Stimulated activated CD4-positive, alpha-beta T cell treated with anti-CD3 and anti-CD28 coated beads, Interleukin-12 subunit alpha, Interleukin-12 subunit beta, amount 100 ng/mL, for 4 hours (primary cell): ENCODE measurements at places on chromosomes 2 and 18.

DNA sequence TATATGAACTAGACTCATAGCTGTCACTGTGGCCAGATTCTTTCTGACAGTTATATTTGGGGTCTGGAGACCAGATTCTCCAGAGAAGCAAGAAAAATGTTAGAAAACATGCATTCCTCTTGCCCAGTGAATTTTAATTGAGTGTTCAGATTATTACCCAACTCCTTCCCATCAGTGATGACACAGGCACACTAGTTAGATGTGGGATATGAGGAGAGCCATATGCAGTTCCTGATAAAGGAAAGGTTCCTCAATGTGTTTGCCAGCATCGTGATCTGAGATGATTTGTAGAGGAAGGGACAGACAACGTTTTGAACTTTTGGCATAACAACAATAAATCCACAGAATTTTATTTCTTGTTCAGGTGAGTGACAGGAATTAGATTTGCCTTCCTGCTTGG is 308.6 kb downstream of the PIEZO2 start:
- no peak for DNase-seq

DNA sequence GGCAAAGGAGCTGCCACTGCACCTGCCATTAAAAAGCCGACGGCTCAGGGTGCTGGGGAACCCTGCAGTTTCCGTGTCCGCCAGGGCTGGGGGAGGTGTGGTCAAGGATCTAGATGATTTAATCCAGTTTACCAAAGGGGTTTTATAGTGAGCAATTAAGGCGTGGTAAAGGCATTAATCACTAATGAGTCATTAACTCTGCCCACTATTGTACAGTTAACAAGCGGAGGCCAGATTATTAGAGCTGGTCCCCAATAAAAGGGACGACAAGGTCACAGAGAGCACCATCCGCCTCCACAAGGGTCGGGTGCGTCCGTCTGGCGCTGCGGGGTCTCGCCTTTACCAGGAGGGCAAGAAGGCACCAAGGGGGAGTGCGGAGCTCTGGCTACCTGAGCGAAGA is 9.6 kb downstream of the RAX start:
- no peak for DNase-seq

DNA sequence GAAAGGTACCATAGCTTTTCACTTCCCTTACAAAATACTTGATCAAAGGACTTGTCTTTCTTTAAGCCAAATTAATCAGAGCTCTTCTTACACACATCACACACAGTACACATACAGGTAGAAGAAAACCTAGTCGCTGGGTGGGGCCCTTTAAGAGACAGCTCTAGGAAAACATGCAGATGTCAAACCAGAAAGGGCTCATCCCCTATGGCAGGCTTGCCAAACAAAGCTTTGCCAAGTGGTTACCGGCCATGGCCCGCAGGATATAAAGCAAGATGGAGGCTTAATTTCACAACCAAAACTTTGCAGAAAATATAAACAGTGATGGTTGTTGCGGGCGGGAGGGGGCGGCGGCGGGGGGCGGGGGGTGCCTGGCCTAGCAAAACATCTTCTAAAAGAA is 2156.0 kb upstream of the PIK3C3 start:
- DNase-seq, result no peak

DNA sequence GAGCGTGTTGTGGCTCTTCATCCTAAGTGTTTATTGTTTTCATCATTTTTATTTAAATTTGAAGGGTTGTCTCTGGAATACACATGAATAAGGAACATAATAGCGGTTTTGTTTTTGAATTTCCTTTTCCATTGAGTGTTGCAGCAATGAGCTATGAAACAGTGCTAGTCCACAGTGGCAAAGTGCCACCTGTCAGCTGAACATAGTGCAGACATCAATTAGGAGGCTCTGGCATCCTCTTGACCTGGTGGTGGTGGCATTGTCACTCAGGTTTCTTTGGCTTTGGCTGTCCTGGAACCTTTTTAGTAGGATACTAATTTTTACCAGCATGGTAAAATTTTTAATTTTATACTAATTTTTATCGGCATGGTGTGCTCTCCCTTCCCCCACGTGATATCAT is 63.2 kb downstream of the UGGT1 start:
- no peak for DNase-seq

GRCh38 chr2:235963853-235964577 is 204.2 kb downstream of the GBX2 start:
- DNase-seq, result no peak

GRCh38 chr18:73777356-73778031 is 370.1 kb downstream of the FBXO15 start:
- no peak for DNase-seq

DNA sequence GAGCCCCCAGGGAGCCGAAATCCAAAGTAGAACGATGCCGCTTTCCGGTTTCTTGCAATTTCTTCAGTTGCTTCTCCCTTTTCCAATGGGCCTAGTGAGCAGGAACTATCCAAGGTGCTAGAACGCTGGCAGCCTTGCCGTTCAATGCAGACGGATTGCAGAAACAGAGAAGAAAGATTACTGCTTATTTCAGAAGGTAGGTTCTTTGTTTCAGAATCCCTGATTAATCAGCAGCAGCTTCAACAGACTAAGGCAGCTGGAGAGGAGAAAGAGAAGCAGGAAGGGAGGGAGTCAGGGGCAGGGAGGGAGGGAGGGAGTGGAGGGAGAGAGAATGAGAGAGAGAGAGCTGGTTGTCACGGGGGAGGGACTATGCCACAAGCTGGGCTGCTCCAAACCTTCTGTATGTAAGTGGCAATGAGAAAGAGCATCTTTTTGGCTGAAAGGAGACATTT is 576 bp downstream of the NYAP2 start:
- no peak for DNase-seq

GRCh38 chr2:67037655-67038054 is 359.5 kb upstream of the ETAA1 start:
- DNase-seq, result no peak

- DNase-seq, result no peak
These were observed 216.5 kb downstream of the KLHL29 start for GRCh38 chr2:23601301-23601965.

GRCh38 chr2:128714851-128715312 is 396.2 kb upstream of the HS6ST1 start:
- no peak for DNase-seq

- DNase-seq, result no peak
These were observed at the start of gene PROM2 for GRCh38 chr2:95274291-95275150. PROM2 (plus strand) TSS chr2:95274449; CDS start chr2:95274586, 137 bp downstream.

- DNase-seq, result no peak
These were observed 42.5 kb upstream of the TMEM18 start for GRCh38 chr2:719734-720133.

GRCh38 chr18:41992066-41992465 is 37.0 kb downstream of the PIK3C3 start:
- no peak for DNase-seq

- no peak for DNase-seq
These were observed 36.5 kb downstream of the BCL2L11 start for GRCh38 chr2:111157071-111157661.

DNA sequence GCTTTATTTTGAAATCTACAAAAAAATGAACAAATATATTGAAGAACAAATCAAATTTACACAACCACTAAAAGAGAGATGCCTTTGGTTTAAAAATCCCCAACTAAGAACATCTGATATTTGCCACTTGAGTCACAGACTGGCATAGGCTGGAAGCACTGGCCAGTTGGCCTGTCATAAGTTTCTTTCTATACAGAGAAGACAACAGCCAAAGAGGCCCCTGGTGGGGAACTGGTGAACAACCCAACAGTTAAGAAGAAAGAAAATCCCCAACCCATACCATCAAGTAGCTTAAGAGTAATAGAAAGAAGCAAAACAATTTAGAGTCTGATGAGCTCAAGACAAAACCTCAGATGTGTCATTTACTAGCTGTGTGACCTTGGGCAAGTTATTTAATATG is 45.5 kb downstream of the OSR1 start:
- no peak for DNase-seq

DNA sequence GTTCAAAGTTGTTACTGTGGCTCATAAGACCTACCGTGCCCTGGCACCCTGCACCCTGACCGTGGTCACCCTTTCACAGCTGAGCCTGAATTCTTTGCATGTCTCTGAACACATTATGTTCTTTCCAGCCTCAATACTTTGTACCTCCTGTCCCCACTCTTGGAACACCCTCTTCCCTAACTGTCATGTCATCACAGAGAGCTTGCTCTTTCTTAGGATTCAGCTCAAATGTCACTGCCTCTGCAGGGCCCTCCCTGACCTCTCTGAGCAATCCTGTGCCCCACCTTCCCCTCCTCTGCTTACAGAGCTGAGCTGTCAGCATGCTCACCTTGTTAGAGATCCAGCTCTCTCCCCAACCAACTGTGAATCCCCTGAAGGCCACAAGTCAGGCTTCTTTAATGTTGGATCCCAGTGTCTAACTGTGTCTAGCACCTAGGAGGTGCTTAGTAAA is 15.0 kb downstream of the PRKAG3 start:
- no peak for DNase-seq

GRCh38 chr2:179239195-179239594 is 25.4 kb downstream of the SESTD1 start:
- DNase-seq, result no peak

- no peak for DNase-seq
These were observed 226.8 kb downstream of the MC4R start for GRCh38 chr18:60145776-60146175.

DNA sequence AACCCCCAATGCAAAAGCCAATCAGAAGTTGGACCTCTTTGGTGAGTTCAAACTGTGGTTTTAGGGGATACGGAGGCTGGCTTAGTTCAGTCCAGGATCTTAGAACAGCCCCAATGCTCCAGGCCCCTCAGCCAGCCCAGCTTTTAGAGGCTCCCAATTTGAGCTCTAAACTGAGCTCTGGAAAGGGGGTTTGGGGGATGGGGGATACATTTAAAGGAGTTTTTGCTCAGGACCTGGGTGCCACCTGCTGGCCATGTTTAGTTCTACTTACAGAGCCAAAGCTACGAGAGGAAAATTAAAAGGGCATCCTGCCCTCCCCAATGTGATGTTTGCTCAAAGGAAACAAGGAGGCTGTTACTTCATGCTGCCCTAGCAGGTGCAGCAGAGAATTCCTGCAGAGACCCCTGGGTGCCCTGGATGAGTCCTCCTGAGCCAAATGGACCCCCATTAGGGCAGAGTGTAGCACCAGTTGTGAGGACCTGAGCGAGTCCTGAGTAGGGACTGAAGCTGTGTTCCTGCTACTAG is 15.9 kb upstream of the TMEM214 start:
- peak; percentile 42 for DNase-seq

- no peak for DNase-seq
These were observed 59.0 kb downstream of the RASGRP3 start for GRCh38 chr2:33535421-33535820.

DNA sequence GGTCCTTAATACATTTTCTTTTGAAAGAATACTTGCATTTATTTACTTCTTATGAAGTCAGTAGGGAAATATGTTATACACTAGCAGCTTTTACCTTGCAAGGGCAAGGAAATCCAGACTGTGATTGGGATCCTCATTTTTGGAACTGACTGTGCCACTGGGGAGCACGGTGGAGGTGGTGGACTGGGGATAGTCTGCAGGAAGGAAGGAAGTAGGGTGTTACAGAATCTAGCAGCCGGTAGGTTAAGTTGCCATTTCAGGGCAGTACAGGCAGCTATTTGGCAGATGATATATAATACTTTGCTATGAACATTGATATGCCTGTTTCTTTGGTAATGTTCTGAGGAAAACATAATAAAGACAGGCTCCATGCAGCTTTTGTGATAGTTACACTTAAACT is 238.3 kb downstream of the PHLPP1 start:
- no peak for DNase-seq

- no peak for DNase-seq
These were observed 882.7 kb upstream of the CHAC2 start for GRCh38 chr2:52884761-52885352.

GRCh38 chr2:27262379-27263286 is at the start of gene SLC30A3:
SLC30A3 (minus strand) TSS chr2:27263047; CDS start chr2:27262906, 141 bp downstream.
- peak; percentile 70 for DNase-seq

GRCh38 chr2:108324531-108325255 is 36.0 kb downstream of the SULT1C2 start:
- no peak for DNase-seq

DNA sequence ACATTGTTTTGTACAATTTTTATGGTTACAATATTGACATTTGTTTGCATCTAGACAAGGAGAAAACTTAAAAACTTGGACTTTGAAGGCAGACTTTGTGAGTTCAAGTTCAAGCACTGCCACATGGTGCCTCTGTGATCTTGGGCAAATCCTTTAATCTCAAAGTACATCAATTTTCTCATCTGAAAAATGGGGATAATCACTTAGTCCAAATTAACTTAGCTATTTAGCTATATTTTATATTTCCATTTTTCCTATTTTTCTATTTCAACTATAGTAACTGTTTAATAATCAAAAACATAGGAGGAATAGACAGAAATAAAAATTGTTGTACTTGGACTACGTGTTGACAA is 38.7 kb downstream of the IL1R2 start:
- DNase-seq, result no peak

GRCh38 chr2:168475636-168476035 is 19.6 kb downstream of the CERS6 start:
- DNase-seq, result no peak

- no peak for DNase-seq
These were observed 36.0 kb downstream of the DNMT3A start for GRCh38 chr2:25305775-25306174.

GRCh38 chr2:62034715-62035114 is 129.2 kb downstream of the COMMD1 start:
- DNase-seq, result no peak

GRCh38 chr2:24945907-24946306 is 25.8 kb downstream of the DNAJC27 start:
- DNase-seq, result no peak

- DNase-seq, result no peak
These were observed 39.9 kb downstream of the TANK start for GRCh38 chr2:161199912-161200701.

GRCh38 chr18:3093624-3094337 is 80.8 kb upstream of the LPIN2 start:
- no peak for DNase-seq

DNA sequence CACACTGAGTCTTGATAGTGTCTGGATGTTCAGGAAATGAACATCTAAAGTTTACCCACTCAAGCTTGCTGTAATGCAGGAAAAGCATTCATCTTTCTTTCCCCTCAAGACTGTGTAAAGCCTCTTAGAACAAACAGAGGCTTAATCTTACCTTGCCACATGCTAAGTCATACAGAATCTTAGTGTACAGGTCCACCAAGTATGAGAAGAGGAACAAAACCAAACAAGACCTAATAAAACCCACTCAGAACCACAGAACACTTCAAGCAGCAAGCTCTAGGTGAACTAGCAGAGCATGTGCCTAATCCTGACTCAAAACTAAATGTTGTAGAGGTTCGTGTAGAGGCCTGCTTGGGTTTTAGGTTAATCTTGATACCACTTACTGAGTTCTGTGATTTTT is 97.6 kb downstream of the SPTBN1 start:
- no peak for DNase-seq

DNA sequence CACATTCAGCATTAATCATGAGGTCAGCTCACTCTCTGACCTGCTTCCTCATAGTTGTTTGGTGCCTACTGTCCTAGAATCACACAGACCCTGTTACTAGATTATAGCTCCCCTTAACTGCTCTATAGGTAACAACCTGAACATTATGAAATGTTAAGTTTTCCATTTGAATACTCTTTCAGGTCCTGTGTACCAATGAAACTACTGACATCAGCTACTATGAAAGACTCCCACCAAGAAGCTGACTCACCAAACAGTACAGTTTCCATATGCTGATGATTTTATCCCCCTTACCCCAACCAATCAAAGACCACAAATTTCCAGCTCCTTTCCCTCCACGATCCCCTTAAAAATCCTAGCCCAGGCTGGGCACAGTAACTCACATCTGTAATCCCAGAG is 56.3 kb downstream of the SRBD1 start:
- no peak for DNase-seq
